ENCODE measurements at places on chromosomes 13 and 19. TPM values are rescaled to one million over a fixed set of nuclear protein-coding genes. Genes with fewer than 3 reads are reported as not detected.

The SHD gene
- not detected for total RNA-seq

The COL4A1 gene
- total RNA-seq: 328 TPM

The HNRNPL gene
- 126 TPM for total RNA-seq

The CFAP97D2 gene
- not detected for total RNA-seq

The TMPRSS9 gene
- total RNA-seq: not detected

DNA sequence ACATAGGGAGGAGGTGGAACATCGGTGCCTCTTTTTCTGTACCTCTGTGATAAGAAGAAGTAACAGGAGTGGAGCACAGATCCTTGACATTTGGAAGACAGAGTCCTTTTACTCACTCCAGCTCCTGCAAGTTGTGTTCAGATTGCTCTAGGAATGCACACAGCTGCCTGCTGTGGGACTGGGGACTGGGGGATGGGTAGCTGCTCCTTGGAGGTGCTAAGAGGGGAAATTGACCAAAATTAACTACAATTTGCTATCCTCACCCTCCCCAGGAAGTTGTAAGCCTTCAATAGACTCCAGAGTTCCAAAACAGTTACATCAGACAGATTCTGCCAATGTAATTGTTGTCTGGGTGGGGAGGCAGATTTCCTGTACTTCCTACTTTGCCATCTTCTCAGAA lies 317.9 kb downstream of the MTUS2 start:
- no peak for DNase-seq

DNA sequence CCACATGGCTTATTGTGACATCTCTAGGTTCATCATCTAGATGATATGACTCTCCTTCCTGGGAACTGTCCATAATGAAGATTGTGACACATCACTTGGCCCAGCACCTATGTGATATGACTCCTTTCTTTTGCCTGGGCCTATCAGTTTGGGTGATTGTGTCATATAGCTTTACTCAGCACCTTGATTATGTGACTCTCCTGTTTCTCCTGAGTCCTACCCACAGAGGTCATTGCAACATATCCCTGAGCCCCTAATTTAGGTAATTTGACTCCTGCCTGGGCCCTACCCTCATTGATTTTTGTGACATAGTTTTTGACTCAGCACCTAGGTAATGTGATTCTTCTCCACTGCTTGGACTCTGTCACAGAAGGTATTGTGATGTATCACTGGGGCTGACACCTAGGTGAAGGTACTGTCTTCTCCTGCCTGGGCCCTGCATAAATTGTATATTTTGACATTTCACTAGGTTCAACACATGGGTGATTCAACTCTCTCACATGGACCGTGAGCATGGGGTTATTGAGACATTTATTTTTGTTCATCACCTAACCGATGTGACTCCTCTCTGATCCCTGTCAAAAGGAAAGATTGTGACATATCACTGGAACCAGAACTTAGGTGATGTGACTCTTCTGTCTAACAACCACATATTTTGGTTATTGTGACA lies 26.2 kb upstream of the ZNF254 start:
- DNase-seq: no peak

DNA sequence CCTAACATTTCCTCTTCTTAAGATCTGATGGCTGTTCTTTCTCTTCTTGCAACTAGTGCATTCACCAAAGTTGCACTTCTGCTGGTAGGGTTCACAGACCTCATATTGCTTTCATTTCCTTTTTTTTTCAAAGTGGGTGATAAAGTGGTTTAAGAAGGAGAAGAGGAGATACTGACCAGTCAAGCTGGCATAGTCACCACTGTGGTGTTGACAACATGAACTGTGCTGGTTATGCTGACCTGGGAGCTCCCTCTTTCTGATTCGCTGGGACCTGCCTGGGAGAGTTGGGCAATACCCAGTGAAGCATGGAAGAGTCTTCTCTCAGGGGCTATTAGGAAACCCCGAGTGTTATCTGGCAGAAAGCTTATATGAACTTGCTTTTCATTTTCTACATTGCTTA lies 222.9 kb downstream of the SLITRK5 start:
- DNase-seq: no peak

- DNase-seq: no peak
Measured at GRCh38 chr19:1655131-1655981, 2.9 kb upstream of the TCF3 start.

DNA sequence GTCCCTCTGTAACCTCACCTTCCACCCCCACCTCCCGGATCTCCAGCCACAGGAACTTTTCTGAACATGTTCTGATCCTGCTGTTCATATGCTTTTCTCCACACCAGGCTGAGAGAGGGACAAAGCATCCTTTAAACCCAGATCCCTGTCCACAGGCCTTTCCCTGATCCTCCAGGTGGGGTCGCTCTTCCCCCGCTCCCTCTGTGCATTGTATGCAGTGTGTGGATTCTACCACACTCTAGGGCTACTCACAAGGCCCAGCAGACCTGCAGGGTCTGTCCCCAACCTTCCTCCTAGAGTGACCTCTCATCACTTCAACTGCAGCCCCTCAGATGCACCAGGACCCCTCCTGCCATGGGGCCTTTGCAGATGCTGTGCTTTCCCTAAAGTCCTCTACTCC lies 1200.6 kb downstream of the UQCRFS1 start:
- no peak for DNase-seq

- DNase-seq: no peak
Measured at GRCh38 chr19:38970664-38971532, 4.6 kb downstream of the FBXO17 start.

GRCh38 chr13:19172647-19173030 lies 9.0 kb downstream of the TUBA3C start:
- no peak for DNase-seq

DNA sequence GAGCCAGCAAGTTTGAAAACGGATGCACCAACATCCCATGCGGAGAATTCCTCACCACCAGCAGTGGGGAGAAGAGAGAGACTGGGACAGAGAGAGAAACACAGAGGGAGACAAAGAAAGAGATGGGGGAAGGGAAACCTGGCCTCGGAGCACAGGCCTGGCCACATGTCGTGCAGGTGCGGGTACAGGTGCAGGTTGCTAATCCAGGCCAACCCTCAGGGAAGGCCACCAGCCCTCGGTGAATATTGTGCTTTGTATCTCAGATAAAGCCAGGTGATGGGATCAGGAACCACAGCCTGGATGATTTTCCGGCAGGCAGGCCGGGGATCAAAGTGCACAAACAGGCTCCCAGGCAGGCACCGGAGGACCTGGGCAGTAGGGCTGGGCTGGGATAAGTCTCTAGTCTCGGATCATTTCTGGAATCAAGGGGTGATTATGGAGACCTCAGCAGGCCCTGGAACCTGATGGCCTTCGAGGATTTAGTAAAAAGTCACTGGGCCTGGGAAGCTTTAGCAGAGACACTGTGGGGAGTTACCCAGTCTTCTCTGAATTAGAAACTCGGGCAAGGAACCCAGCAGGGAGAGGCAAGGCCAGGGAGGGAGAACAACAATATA lies 3.7 kb downstream of the GAS6 start:
- no peak for DNase-seq

GRCh38 chr19:1105008-1105872 lies 1.4 kb downstream of the GPX4 start:
- DNase-seq: no peak

DNA sequence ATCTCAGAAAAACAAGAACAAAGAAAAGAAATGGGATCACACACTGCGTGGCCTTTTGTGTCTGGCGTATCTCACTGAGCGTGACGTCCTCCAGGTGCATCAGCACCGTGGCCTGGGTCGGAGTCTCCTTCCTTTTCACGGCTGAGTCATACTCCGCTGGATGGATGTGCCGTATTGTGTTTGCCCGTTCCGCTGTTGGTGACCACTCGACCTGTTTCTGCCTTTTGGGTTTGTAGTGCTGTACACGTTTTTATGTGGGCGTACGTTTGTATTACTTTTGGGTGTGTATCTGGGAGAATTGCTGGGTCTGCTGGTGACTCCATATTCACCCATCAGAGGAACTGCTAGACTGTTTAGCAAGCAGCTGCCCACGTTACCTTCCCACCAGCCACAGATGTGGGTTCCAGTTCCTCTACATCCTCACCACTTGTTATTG lies 11.4 kb downstream of the ARID3A start:
- no peak for DNase-seq

- no peak for DNase-seq
Measured at GRCh38 chr19:3537101-3537437, 1.9 kb upstream of the TEKTIP1 start.

DNA sequence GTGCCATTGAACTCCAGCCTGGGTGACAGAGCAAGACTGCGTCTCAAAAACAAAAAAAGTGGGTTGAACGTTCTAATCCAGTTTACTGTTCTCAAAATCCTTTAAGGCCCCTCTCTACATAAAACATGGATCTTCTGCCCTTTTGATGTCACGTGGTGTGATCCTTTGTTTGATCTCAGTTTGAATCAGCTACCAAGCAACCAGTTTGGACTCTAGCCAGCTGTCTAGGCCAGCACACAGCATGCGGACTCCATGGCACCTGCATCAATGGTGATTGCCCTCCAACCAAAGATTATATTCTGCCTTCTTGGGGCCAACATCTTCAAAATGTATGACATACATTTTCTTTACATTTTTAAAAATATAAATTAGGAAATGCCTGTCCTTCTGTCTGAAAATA lies 365.4 kb downstream of the NDFIP2 start:
- no peak for DNase-seq

DNA sequence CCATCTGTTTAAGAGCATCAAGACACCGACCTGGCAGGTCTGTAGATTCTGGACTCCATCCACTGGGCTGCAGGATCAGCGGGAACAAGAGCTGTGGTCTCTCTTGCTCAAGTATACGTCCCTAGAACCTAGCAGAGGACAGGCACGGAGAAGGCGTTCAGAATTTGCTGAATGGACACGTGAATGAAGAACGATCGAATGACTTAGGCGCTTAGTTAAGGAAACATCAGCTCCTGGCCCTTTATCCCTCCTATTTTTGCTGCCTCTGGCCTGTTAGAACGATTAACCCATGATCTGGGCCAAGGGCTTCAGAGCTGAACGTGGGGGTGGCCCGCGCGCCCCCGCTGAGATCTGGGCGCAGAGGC lies 953 bp downstream of the DZIP1 start:
- DNase-seq: no peak

DNA sequence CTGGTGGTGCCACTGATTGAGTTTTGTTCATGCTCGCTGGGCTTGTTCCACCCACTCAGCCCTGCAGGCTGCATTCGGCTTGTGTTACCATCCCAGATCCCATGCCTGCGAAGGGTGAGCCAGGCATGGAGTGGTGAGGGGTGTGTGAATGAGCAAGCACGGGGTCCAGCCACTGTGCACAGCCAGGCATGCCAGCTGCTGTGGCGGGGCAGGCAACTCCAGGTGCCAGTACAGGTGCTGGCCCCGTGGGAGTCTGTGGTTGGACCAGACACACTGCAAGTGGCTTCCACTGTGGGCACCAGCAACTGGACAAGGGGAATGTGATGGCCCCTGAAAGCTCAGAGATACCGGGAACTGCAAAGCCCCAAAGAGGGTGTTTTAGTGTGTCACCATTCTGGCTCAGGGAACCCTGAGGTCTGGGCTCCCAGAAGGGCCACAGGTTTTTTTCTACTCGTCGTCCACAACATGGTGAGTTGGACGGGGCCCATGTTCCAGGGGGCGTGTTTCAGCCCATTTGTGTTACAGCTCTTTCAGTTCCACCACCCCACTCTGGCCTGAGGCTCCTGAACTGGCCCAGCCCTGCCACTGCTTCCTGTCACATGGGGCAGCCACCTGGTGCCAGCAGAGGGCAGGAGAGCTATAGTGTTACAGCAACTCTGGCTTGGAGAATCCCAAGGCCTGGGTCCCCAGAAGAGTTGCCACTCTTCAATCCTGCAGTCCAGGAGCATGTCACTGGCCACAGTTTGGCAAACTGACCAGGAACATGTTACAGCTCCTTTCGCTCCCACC lies 217.0 kb upstream of the OBI1 start:
- no peak for DNase-seq

GRCh38 chr19:1136621-1137317 lies 33.0 kb downstream of the GPX4 start:
- no peak for DNase-seq

GRCh38 chr13:22082437-22083100 lies 411.7 kb downstream of the FGF9 start:
- DNase-seq: no peak

DNA sequence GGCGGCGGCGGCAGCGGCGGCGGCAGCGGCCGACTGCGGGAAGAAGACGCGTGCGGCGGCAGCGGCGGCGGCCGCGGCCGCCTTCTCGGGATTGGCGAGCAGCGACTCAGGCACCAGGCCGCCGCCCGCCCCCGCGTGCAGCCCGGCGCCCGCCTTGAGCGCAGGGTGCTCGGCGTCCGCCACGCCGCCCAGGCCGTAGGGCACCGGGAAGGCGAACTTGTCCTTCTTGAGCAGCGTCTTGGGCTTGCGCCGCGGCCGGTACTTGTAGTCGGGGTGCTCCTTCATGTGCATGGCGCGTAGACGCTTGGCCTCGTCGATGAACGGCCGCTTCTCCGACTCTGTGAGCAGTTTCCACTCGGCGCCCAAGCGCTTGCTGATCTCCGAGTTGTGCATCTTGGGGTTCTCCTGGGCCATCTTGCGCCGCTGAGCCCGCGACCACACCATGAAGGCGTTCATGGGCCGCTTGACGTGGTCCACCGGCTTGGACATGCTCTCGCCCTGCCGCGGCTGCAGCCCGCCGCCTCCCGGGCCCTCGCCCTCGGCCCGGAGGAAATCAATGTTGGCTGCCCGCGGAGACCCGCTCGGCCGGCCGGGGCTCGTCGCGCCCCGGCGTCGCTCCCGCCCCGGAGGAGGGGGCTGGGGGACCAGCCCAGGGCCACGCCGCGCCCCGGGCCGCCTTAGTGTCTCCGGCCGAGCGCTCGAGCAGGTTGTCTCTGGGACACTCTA lies 621 bp downstream of the SOX21 start:
- peak; percentile 89 for DNase-seq

DNA sequence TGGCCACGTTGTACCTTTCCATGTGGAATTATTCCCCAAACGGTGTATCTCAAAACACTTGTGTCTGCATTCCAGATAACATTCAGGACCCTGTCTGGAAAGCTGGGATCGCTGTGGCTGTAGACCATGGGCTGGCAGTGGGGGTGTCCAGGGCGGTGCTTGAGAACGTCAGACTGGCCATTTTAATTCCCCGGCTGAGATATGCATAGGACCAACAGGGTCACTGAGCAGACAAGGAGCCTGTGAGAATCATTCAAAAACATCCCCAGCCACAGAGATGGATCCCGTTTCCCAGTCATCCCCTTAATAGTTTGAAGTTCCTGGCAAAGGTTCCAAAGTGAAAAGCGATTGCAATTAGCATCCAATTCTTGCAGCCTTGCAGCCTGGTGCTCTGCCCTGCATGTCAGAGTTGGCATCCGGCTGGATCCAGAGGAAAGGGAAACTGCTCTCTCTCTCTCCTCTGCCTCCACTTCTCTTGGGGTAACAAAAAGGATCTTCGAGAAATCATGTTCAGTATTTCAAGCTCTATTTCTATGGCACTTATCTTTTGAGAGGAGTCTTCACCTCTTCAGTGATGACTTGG lies 41.6 kb downstream of the IFT88 start:
- no peak for DNase-seq

All from esophagus muscularis mucosa (tissue), 4 donors.